ENCODE measurements at places on chromosomes 2 and 18. TPM values are rescaled to one million over a fixed set of nuclear protein-coding genes. Genes with fewer than 3 reads are reported as not detected.

The NUP35 gene
- polyA plus RNA-seq = 10.5 TPM

The M1AP gene
- not detected for polyA plus RNA-seq

The BBS5 gene
- polyA plus RNA-seq = not detected

The VWA3B gene
- polyA plus RNA-seq = not detected

The MCEE gene
- 38.6 TPM for polyA plus RNA-seq

The LYPD1 gene
- not detected for polyA plus RNA-seq

The IL36A gene
- not detected for polyA plus RNA-seq

The CRYGD gene
- not detected for polyA plus RNA-seq

The RAPGEF4 gene
- polyA plus RNA-seq = not detected

The ANKRD30B gene
- polyA plus RNA-seq = not detected

The LIMS4 gene
- 1.6 TPM for polyA plus RNA-seq

The GALNT13 gene
- not detected for polyA plus RNA-seq

The STPG4 gene
- not detected for polyA plus RNA-seq

The RGPD3 gene
- polyA plus RNA-seq = not detected

The KLHL14 gene
- polyA plus RNA-seq = 33.2 TPM

The RESP18 gene
- not detected for polyA plus RNA-seq

The CHRND gene
- polyA plus RNA-seq = not detected

The SERPINB4 gene
- not detected for polyA plus RNA-seq

The SLC4A3 gene
- not detected for polyA plus RNA-seq

The MORN2 gene
- 7.8 TPM for polyA plus RNA-seq

The DSG2 gene
- not detected for polyA plus RNA-seq

The INHBB gene
- not detected for polyA plus RNA-seq

The TUBA3E gene
- not detected for polyA plus RNA-seq

The TRABD2A gene
- polyA plus RNA-seq = 10.0 TPM

The RAB31 gene
- 36.6 TPM for polyA plus RNA-seq

The GPR17 gene
- not detected for polyA plus RNA-seq

The C2orf66 gene
- polyA plus RNA-seq = not detected

The OR6B2 gene
- polyA plus RNA-seq = not detected

The IFIH1 gene
- polyA plus RNA-seq = 46.3 TPM

The DYSF gene
- polyA plus RNA-seq = not detected

The CRYGC gene
- polyA plus RNA-seq = not detected

The ZNF396 gene
- 0.21 TPM for polyA plus RNA-seq

The ACTG2 gene
- not detected for polyA plus RNA-seq

The SANBR gene
- 4.4 TPM for polyA plus RNA-seq

The STAM2 gene
- 2.8 TPM for polyA plus RNA-seq

The NRP2 gene
- 3.1 TPM for polyA plus RNA-seq

All from naive B cell (primary cell).